ENCODE measurements at places on chromosomes 1 and 21. TPM values are rescaled to one million over a fixed set of nuclear protein-coding genes. Genes with fewer than 3 reads are reported as not detected.

DNA sequence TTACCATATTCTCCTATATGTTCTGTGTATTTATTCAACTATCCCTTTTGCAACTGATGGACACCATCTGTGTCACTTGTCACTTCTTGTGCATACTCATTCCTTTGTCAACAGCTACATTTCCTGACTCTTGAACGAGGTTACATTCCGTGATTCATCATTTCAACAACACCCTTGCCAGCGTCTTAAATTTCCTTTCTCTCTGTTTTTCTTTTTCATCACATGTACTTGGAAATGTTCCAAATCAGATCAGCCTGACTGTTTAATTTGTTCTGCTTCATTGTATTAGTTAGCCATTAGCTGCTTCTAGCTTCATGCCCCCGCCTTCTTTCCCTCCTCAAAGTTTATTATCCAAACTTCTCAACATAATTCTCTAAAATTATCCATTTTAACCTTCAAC, 173.0 kb downstream of the ADGRL4 start:
- DNase-seq = no peak

- DNase-seq = no peak
Measured at GRCh38 chr1:165915480-165915879, 88.1 kb downstream of the UCK2 start.

DNA sequence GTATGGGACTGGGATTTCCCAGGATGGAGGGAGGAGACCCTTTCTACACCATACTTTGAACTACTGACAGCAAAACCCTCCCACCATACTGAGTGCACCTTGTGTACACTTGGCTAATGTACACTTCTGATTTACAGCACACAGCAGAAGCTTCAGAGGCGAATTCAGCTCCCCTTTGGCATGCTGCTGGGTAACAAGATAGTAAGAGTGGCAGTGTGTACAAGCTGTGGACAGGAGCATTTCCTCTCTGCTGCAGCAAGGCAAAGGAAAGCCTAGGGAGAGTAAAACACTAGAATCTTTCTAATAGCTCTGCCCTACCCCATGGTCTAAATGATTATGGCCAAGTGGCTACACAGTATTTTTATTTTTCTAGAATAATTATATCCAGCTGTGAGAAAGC, 83.9 kb upstream of the ARTN start:
- no peak for DNase-seq

Gene ZYG11A
- total RNA-seq = 4.3 TPM

Gene SAMD11
- total RNA-seq = 0.14 TPM

Gene OLIG1
- total RNA-seq = 0.19 TPM

Gene AKNAD1
- not detected for total RNA-seq

Gene TRPM2
- 0.83 TPM for total RNA-seq

Gene CA6
- not detected for total RNA-seq

Gene C1orf146
- total RNA-seq = not detected

Gene TFF2
- not detected for total RNA-seq

Gene SPRR2D
- total RNA-seq = not detected

Data from GM23338 (cell line).